Mesothelial cell of epicardium (in vitro differentiated cells): ENCODE measurements at places on chromosomes 5 and 9. TPM values are rescaled to one million over a fixed set of nuclear protein-coding genes. Genes with fewer than 3 reads are reported as not detected.

GRCh38 chr5:122515709-122516431 lies 203.8 kb downstream of the SNCAIP start:
- H3K36me3 ChIP-seq, result peaks cover 6% of the 10 kb centered on the region
- H3K4me1 ChIP-seq, result peaks cover 18% of the 10 kb centered on the region
- H3K27ac ChIP-seq, result no peak overlapping the region
- DNase-seq, result no peak
- no peaks in the 10 kb centered on the region for H3K27me3 ChIP-seq

GRCh38 chr9:112130347-112130746 lies 44.8 kb downstream of the SUSD1 start:
- no peaks in the 10 kb centered on the region for H3K27me3 ChIP-seq
- H3K4me3 ChIP-seq, result no peak overlapping the region
- no peak overlapping the region for H3K27ac ChIP-seq
- peaks cover 24% of the 10 kb centered on the region for H3K36me3 ChIP-seq
- no peaks in the 10 kb centered on the region for H3K4me1 ChIP-seq

- no peaks in the 10 kb centered on the region for H3K36me3 ChIP-seq
- no peak overlapping the region for H3K27ac ChIP-seq
- H3K27me3 ChIP-seq, result no peaks in the 10 kb centered on the region
- no peak for DNase-seq
- peaks cover 13% of the 10 kb centered on the region for H3K4me1 ChIP-seq
Observed at GRCh38 chr9:106857811-106858470, 5.0 kb upstream of the ZNF462 start.

DNA sequence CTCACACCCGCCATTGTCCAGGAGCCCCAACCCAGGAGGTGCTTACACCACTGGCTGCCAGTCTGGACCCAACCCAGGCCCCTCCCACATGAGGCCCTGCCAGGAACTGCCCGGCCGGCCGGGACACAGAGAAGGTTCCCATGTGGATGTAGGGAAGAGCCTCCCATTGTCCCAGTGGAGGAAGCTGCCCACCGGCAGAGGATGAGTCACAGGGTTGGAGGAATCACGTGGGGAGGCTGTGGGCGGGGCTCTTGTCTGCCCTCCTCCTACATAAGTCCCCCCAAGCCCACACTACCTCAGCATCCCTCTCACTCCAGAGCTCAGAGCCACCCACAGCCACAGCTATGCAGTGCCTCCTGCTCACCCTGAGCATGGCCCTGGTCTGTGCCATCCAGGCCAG lies 26.1 kb downstream of the PAEP start:
- no peak overlapping the region for H3K27ac ChIP-seq
- no peaks in the 10 kb centered on the region for H3K4me1 ChIP-seq
- no peaks in the 10 kb centered on the region for H3K36me3 ChIP-seq
- no peak overlapping the region for H3K4me3 ChIP-seq

- H3K27me3 ChIP-seq, result no peaks in the 10 kb centered on the region
- DNase-seq, result no peak
- H3K27ac ChIP-seq, result no peak overlapping the region
Observed at GRCh38 chr5:5200133-5200532, 60.0 kb downstream of the ADAMTS16 start.

DNA sequence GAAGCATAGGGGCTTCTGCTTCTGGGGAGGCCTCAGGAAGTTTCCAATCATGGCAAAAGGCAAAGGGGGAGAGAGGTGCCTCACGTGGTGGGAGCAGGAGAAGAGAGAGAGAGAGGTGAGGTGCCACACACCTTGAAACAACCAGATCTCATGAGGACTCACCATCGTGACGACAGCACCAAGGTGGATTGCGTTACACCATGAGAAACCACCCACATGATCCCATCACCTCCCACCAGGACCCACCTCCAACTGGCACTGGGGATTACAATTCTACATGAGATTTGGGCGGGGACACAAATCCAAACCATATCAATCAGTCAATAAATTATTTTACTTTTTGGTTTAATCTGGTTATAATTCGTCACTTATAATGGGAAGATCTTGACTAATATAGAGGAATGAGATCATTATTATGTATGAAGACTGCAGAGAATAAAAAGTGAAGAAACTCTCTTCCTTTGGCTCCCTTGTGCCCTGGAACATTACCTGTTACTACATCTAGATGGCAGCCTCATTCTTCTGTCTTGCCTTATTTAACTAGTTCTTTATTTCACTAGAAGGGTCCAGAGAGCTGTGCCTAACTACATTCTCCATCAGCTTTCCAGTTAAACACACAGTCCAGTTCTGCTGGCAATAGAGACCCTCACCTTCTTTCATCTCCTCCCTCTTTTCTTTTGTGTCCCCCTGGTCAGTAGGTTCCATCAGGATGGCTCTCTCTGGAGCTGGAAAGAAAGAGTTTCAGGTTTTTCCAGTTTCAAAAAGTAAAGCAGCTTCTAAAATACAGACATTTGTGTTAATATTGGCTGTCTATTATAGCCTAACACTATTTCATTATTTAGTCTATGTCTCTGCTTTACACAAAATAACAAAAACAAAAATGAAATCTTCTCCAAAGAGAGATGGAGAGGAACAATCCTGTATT lies 21.7 kb upstream of the SPINK7 start:
- no peak overlapping the region for H3K27ac ChIP-seq
- peaks cover 6% of the 10 kb centered on the region for H3K27me3 ChIP-seq
- DNase-seq, result no peak
- no peaks in the 10 kb centered on the region for H3K36me3 ChIP-seq
- peaks cover 4% of the 10 kb centered on the region for H3K4me1 ChIP-seq
- no peak overlapping the region for H3K4me3 ChIP-seq

GRCh38 chr9:97984188-97985057 lies 1.3 kb downstream of the ANP32B start:
- peak; percentile 71 for DNase-seq
- H3K27me3 ChIP-seq, result no peaks in the 10 kb centered on the region
- no peak overlapping the region for H3K27ac ChIP-seq
- peak overlapping the region; percentile 61 for H3K4me3 ChIP-seq

The TRIM36 gene
- total RNA-seq, result 1.3 to 2.5 TPM (median 1.3 TPM) in 3 replicates

The MAP1B gene
- total RNA-seq, result 60.8 to 61.2 TPM (median 61.0 TPM) in 3 replicates

The VAV2 gene
- total RNA-seq, result 57.5 to 62.1 TPM (median 61.9 TPM) in 3 replicates

The PCDHGA11 gene
- 5.7 to 6.0 TPM (median 6.0 TPM) in 3 replicates for total RNA-seq

The UGT3A2 gene
- 0.24 to 0.77 TPM (median 0.34 TPM) in 3 replicates for total RNA-seq

The DCP2 gene
- 88.5 to 98.6 TPM (median 90.0 TPM) in 3 replicates for total RNA-seq
